ENCODE measurements at places on chromosomes 16 and 17. TPM values are rescaled to one million over a fixed set of nuclear protein-coding genes. Genes with fewer than 3 reads are reported as not detected.

GRCh38 chr17:34182036-34182803, 72.9 kb upstream of the CCL2 start:
- no peak for DNase-seq

DNA sequence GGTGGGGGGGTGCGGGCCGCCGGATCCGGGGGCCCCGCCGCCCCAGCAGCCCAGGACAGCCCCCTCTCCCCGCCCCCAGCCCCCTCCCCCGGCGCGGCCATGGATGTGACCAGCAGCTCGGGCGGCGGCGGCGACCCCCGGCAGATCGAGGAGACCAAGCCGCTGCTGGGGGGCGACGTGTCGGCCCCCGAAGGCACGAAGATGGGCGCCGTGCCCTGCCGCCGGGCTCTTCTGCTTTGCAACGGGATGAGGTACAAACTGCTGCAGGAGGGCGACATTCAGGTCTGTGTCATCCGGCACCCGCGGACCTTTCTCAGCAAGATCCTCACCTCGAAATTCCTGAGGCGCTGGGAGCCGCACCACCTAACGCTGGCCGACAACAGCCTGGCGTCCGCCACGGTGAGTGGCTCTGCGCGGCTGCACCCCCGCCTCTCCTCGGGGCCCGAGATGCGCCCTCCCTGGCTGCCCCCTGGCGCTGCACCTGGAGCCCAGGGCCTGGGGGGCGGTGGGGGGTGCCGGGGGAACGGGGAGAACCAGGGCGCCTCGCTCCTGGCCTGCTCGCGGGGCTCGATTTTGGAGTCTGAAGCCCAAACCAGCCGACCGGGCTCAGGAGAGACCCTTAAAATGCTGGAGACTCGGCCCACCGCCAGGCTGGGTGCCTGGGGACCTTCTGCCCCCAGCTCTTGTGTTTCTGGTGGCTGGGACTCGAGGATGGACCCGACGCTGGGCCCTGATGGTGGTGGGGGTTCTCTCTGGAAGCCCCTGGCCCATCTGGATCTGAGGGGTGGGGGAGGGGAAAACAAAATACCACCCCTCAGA, 744 bp downstream of the CMIP start:
- no peak for DNase-seq

GRCh38 chr16:49640581-49640980, 215.3 kb downstream of the ZNF423 start:
- no peak for DNase-seq

GRCh38 chr16:56371660-56371937, 53.7 kb downstream of the AMFR start:
- DNase-seq, result no peak

DNA sequence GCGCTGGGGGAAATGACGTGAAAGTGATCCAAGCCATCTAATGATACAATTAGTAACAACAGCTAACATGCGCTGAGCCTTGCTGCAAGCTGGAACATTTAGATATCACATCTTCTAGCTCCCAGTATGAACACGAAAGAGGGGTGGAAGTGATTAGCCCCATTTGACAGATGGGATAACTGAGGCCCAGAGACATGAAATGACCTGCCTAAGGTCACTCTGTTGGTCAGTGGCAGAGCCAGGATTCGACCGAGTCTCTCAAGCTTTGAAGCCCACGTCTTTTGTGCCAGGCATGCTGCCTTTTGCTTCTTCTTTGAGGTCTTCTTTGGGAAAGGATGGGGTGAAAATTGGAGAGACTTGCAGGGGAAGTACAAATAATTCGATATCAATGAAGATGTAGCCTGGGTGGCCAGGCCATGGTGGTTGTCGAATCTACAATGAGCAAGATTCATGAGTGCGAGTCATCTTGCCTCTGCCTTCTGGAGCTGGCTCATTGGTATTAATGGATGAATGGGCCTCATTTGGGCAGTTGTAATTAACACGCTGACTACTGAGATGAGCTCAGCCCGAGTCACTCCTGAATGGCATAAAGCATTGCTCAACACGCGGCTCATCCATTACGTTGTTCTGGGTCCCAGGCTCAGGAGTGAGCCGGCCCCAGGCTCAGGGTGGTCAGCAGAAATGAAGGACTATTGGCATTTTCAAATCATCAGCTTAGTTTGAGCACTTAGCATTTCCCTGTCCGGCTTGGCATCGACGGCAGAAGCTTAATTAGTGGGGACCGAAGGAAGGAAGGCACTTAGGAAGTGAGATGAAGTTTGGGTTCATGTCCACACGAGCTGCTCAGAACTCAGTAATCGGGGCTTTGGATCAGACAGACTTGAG, 28.0 kb upstream of the GPRC5B start:
- DNase-seq, result no peak

- DNase-seq, result no peak
These were observed 33.4 kb upstream of the SLC38A10 start for GRCh38 chr17:81328489-81328888.

DNA sequence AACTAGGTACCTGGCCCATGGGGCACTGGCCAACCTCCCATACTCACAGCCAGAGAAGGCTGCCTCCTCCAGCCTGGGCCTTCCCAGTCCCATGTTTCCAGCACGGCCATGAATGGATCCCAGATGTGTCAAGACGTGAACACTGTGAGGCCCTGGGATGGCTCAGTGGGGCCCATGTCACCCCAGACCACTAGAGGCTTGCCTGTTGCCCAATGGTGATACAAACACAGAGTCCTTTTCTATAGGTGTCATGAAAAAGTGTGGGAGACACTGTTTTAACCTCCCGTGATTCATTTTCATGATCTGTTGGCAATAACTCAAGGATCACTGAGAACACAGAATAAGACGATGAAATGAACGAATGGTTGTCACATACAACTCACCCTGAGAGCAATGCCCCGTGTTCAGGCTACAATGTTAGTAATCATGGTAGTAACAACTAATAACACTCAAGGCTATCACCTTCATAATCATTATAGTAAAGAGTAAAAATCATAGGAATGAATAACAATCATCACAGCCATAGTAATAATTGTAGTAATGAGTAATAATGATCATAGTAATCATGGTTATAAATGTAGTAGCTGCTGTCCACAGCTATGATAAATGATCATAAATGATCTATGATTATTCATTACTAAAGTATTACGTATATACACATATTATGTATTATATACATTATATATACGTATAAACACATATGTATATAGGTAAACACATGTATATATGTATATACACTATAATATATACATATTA, 64.0 kb downstream of the DYNLRB2 start:
- DNase-seq, result no peak

GRCh38 chr17:69286257-69286656, 40.7 kb downstream of the ABCA5 start:
- no peak for DNase-seq

GRCh38 chr17:27362909-27363308, 69.0 kb downstream of the WSB1 start:
- no peak for DNase-seq

GRCh38 chr16:17350207-17350606, 120.6 kb downstream of the XYLT1 start:
- no peak for DNase-seq

The CCL4 gene
- not detected for polyA plus RNA-seq

The LUC7L gene
- 47.2 TPM for polyA plus RNA-seq

The SOX15 gene
- 0.29 TPM for polyA plus RNA-seq

All from AG04450 (cell line).